ENCODE measurements at places on chromosomes 5 and 9. TPM values are rescaled to one million over a fixed set of nuclear protein-coding genes. Genes with fewer than 3 reads are reported as not detected.

DNA sequence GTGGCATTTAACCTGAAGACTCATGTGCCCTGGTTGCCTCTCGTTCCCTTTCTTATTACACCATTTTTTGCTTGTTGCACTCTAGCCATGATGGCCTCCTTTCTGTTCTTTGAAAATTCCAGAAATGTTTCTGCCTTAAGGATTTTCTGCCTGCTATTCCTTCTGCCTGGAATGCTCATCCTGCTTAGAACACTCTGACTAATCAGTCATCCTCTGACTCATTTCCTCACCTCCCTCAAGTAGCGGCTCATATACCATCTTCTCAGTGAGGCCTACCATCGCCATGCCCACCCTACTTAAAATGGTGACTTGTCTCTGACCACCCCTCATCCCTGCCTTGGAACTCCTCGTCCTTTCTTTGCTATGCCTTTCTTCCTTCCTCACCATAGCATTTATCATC is 68.8 kb downstream of the KIF4B start:
- H3K4me3 ChIP-seq = no peak overlapping the region
- no peaks in the 10 kb centered on the region for H3K27me3 ChIP-seq
- H3K36me3 ChIP-seq = no peaks in the 10 kb centered on the region
- peaks cover 2% of the 10 kb centered on the region for H3K4me1 ChIP-seq

GRCh38 chr9:36436909-36437308 is 36.8 kb upstream of the RNF38 start:
- H3K4me3 ChIP-seq = no peak overlapping the region
- H3K36me3 ChIP-seq = no peaks in the 10 kb centered on the region
- DNase-seq = peak; percentile 33
- no peak overlapping the region for H3K27ac ChIP-seq
- H3K27me3 ChIP-seq = no peaks in the 10 kb centered on the region

DNA sequence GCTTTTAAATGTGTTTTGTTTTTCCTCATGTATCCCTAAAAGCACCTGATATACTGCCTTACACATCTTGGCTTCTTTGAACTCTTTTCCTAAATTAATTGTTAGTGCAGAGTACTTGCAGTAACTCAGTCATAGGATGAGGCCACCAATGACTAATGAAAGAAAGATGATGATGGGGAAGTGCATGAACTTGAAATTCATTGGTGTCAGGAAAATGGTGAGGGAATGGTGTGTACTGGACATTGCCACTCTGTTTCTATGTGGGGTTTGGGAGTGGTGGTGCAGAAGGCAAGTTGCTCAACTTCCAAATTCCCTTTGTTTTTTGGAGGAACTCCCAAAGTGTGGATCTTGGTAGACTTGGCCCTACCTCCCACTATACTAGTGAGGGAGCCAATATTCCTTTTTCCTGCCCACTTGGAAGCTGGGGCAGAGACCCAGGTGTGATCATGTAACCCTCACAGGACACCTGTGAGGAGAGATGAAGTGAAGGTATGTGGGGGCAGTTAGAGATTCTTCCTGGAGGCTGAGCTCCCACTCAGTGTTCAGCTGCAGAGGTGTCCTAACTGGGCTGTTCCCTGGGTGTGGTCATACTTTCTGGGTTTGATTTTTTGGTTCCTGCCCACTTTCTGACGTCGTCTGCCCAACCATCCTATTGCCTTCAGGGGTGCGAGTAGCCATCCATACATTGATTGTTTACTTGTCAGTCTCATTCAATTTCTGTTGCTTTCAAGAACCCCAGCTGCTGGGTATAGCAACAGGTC is 298.5 kb downstream of the MAST4 start:
- no peak for DNase-seq
- no peak overlapping the region for H3K4me3 ChIP-seq
- no peak overlapping the region for H3K27ac ChIP-seq
- H3K4me1 ChIP-seq = peaks cover 6% of the 10 kb centered on the region
- no peaks in the 10 kb centered on the region for H3K36me3 ChIP-seq

The ADAM19 gene
- 2.3 TPM for total RNA-seq

DNA sequence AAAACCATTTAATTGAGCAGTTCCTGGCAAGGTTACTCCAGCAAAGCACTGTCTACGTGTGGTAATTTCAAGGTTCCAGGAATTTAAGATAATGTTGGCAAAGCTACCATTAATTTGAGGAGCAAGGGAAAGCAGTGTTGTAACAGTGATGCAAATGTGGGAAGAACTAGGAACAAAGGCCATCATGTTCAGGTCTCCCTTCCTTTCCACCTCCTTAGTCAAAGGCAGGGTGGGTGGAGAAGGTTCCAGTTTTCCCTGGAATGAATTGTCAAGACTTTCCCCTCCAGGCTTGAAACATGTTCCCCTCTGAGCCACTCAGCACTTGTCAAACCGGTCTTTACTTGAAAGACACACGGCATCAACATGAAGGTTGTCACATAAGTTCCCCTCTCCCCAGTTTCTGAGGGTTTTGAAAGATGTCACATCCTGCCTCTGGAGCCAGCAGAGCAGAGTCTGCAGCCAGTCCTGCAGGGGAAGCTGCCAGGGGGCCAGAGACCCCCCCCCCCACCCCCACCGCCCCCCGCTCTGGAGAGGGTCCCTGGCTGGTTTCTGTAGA is 226.0 kb downstream of the GAS1 start:
- no peak for DNase-seq
- H3K27ac ChIP-seq = no peak overlapping the region
- no peak overlapping the region for H3K4me3 ChIP-seq
- peaks cover 10% of the 10 kb centered on the region for H3K4me1 ChIP-seq
- H3K36me3 ChIP-seq = no peaks in the 10 kb centered on the region

- no peaks in the 10 kb centered on the region for H3K27me3 ChIP-seq
- no peak for DNase-seq
- no peak overlapping the region for H3K27ac ChIP-seq
Measured at GRCh38 chr5:82894716-82895115, 182.5 kb downstream of the TMEM167A start.

- H3K27me3 ChIP-seq = no peaks in the 10 kb centered on the region
- DNase-seq = no peak
- no peak overlapping the region for H3K4me3 ChIP-seq
Measured at GRCh38 chr5:11075035-11075805, 314.2 kb upstream of the DAP start.

GRCh38 chr9:16329671-16330113 is 540.8 kb downstream of the BNC2 start:
- no peaks in the 10 kb centered on the region for H3K36me3 ChIP-seq
- peak; percentile 76 for DNase-seq
- H3K27ac ChIP-seq = peak overlapping the region; percentile 69

- H3K27me3 ChIP-seq = no peaks in the 10 kb centered on the region
- no peak overlapping the region for H3K4me3 ChIP-seq
- H3K4me1 ChIP-seq = no peaks in the 10 kb centered on the region
Measured at GRCh38 chr5:168234133-168234532, 57.3 kb upstream of the WWC1 start.

The AQP3 gene
- 7.5 TPM for total RNA-seq

The FAXDC2 gene
- 40.7 TPM for total RNA-seq

DNA sequence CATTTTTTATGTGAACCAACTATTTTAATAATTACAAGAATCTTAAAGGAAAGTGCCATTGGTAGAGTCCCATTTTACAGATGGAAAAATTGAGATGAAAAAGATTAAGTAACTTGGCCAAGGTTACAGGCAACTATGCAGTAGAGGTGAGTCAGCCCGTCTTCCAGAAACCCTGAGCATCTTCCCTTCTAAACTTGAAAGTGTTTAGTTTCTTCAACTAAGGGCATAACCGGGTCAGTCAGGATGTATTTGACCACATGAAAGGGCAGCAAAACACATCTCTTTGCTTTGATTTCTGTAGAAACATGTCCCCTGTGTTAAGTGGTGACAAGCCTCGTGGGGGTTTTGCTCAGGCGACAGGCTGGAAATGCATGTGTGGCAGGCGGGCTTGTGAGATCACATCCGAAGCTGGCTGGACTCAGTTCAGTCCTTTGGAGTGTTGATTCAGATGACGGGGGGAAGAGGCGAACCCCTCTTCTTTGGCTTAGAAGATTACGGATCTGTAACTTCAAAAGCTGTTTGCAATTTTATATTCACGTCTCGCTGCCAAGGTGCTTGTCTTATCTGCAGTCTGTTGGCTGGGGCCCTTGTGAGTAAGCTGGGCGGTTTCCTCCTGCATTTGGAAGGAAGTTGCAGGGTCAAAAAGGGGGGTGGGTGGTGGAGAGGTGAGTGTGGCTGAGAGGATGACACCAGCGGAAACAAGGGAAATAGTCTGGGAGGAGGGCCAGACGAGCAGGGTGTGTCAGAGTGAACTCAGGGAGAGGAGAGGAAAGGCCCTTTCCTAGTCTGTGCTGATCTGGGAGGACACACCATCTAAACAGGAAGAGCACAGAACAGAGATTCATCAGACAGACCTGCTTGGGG is 78.9 kb upstream of the RPS23 start:
- peaks cover 2% of the 10 kb centered on the region for H3K4me1 ChIP-seq
- peak; percentile 65 for DNase-seq
- no peaks in the 10 kb centered on the region for H3K36me3 ChIP-seq
- no peak overlapping the region for H3K27ac ChIP-seq
- H3K27me3 ChIP-seq = no peaks in the 10 kb centered on the region

GRCh38 chr9:105714020-105714331 is 19.6 kb downstream of the TMEM38B start:
- H3K27me3 ChIP-seq = no peaks in the 10 kb centered on the region
- no peak overlapping the region for H3K27ac ChIP-seq
- no peaks in the 10 kb centered on the region for H3K36me3 ChIP-seq

The PHF24 gene
- total RNA-seq = 1.0 TPM

GRCh38 chr9:94554439-94555331 is at the start of gene PCAT7:
TSS of gene PCAT7 (plus strand) at chr9:94555083.
- no peak for DNase-seq
- no peaks in the 10 kb centered on the region for H3K4me1 ChIP-seq
- no peak within 1 kb of the TSS for H3K27ac ChIP-seq
- peak within 1 kb of the TSS; percentile 2 for H3K4me3 ChIP-seq
- no peaks in the 10 kb centered on the region for H3K27me3 ChIP-seq

The LNPEP gene
- 38.9 TPM for total RNA-seq

GRCh38 chr9:89160806-89161205 is 17.8 kb downstream of the SHC3 start:
- no peak for DNase-seq
- H3K4me3 ChIP-seq = no peak overlapping the region
- H3K36me3 ChIP-seq = no peaks in the 10 kb centered on the region
- H3K27ac ChIP-seq = no peak overlapping the region
- H3K27me3 ChIP-seq = no peaks in the 10 kb centered on the region
- H3K4me1 ChIP-seq = no peaks in the 10 kb centered on the region

The TAS2R1 gene
- total RNA-seq = not detected

DNA sequence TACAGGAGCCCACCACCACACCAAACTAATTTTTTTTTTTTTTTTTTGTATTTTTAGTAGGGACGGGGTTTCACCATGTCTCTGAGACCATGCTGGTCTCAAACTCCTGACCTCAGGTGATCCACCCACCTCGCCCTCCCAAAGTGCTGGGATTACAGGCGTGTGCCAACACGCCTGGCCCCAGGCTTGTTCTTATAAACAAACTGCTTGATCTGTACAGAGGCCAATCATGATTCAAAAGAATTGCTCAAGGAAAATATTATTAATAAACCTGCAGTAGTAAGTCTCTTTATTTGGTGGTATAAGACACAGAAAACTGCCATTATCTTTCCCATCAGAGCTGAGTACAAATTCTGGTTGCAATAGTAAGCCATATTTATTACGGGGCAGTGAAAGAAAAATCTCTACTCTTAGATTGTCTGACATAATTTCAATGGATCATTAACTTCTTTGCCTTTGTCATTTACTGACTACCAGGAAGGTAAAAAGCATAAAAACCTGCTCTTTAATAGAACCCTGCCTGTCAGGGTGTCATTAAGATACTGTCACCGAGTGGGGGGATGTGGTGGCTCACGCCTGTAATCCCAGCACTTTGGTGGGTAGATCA is 33.3 kb downstream of the RASEF start:
- H3K27me3 ChIP-seq = no peaks in the 10 kb centered on the region
- no peak for DNase-seq
- no peak overlapping the region for H3K4me3 ChIP-seq

Data from ovary (tissue), 10 donors.